ENCODE measurements at places on chromosomes 12 and 14.

- DNase-seq: no peak
Measured at GRCh38 chr12:54047964-54048303, 5.7 kb upstream of the HOXC4 start.

GRCh38 chr12:6345319-6346091, 3.6 kb upstream of the TNFRSF1A start:
- DNase-seq: peak; percentile 88

- DNase-seq: no peak
Measured at GRCh38 chr14:96117101-96117897, 78.1 kb downstream of the C14orf132 start.

- no peak for DNase-seq
Measured at GRCh38 chr12:100827901-100828520, 33.4 kb downstream of the ANO4 start.

DNA sequence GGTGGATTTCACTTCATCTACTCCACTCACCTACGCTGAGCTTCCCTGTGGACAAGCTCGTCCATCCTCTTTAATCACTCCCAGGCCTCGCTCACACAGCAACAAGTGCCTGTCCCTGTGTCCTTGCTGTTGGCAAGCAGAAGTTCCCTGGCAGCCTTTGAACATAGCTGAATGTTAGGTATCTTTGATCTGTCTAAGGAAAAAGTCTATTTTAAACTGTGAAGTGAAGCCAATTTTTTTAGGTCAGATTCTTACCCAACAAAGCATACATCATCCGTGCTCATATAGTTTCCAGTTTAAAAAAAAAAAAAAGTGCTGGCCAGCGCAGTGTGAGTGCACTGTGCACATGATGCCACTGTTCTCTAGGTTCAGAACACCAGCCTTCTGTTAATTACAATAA, 36.3 kb downstream of the PPP2R5C start:
- no peak for DNase-seq

- no peak for DNase-seq
Measured at GRCh38 chr14:52352061-52352491, 38.0 kb downstream of the PTGER2 start.

DNA sequence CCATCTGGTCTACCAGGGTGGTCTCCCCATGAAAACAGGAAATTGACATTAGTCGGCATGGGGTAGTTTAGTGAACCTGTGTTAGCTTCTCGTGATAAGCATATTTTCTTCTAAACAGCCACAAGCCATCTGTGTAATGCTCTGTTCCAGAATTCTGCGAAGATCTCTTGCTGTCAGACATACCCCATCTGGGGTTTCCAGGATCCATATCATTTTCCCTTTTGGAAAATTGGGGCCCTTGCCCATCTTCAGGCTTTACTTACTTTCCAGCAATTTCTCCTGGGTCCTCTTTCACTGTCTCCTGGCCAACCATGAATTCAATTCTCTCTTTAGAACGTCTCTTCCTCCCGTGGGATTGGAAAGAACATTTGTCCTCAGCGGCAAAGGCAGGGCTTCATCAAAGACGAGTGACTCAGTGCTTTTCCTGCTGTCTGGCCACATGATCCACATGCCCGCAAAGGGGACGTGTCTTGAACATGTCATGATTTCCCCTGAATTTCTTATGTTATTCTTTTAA, 21.4 kb upstream of the NCOR2 start:
- DNase-seq: no peak

- DNase-seq: no peak
Measured at GRCh38 chr14:60085085-60085484, 6.6 kb upstream of the PCNX4 start.

DNA sequence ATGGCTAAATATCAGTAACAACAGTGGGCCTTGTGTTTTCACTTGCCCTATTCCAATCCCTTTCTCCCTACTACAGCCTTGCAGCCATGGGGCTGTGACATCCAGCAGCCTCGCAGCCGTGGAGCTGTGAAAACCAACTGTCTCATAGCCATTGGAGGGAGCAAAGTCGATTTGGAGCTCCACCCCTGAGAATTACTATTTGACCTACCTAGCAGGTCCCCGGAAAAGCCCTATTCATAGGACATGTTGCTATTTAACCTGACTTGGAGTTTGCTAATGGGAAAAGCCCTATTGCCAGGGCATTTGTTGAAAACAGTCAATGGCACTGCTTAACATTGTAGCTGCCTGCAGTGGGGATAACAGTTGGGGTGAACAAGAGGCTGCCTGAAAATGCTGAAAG, 33.3 kb downstream of the ERG28 start:
- no peak for DNase-seq

GRCh38 chr14:101972126-101972866, 7.9 kb downstream of the DYNC1H1 start:
- peak; percentile 89 for DNase-seq

- no peak for DNase-seq
Measured at GRCh38 chr14:106821119-106821518, 1294.7 kb downstream of the TMEM121 start.

DNA sequence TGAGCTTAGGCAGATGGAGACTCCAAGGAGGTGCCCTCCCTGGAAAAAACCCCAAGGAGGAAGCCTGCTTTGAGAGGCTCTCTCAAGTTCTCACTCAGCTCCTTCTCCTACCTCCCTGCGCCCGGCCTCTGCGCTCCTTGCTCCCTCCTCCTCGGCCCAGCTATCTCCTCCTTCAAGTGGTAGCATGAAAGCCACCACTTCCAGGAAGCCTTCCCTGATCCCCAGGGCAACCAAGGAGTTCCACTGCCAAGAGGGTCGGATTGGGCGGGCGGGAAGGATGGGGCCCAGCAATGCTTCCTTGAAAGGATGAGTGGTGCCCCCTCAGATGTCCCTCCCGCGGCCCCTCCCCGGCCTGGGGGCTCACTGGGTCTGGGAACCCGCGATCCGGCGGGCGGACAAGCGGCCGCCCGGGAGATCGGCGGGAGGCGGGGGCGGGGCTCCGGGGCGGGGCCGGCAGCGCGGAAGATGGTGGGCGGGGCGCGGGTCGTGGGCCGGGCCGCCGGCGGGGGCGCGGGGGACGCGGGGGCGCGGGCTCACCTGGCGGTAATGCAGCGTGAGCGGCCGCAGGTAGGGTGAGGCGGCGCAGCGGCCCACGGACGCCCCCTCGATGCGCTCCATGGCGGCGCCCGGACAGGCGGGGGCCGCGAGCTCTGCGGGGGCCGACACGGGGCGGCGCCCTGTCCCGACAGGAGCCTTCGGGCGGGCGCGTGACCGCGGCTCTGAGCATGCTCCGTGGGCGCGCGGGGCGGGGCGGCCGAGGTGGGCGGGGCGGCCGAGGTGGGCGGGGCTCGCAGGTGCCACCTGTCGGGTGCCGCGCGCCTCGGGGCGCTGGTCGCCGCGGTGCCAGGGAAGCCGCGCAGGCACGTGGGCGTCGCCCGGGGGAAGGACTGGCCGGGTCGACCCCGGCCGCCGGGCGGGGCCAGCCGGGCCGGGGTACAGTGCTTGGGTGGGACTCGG, at the start of gene NUDT14:
Gene NUDT14, minus strand, starts transcription at position 721 of the 957 bp plus-strand sequence. Its CDS starts 103 bp downstream, at position 618.
- peak; percentile 87 for DNase-seq

DNA sequence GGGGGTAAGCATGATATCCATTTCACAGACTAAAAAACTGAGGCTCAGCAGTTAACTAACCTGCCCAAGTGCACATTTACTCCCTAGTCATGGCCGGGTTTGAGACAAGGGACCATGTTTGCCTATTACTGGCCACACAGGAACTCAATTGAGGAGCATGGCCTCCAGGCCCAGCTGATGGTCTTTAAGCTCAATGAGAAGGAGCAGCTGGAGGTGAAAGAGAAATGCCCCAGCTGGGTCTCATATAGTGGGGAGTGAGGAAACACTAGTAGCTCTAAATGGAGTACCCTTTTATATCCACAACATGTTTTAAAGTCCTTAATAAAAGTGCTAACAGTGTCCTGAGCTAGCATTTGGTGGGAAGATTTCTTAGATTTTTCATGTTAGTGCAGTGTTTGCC, 1.6 kb downstream of the TDP1 start:
- no peak for DNase-seq

DNA sequence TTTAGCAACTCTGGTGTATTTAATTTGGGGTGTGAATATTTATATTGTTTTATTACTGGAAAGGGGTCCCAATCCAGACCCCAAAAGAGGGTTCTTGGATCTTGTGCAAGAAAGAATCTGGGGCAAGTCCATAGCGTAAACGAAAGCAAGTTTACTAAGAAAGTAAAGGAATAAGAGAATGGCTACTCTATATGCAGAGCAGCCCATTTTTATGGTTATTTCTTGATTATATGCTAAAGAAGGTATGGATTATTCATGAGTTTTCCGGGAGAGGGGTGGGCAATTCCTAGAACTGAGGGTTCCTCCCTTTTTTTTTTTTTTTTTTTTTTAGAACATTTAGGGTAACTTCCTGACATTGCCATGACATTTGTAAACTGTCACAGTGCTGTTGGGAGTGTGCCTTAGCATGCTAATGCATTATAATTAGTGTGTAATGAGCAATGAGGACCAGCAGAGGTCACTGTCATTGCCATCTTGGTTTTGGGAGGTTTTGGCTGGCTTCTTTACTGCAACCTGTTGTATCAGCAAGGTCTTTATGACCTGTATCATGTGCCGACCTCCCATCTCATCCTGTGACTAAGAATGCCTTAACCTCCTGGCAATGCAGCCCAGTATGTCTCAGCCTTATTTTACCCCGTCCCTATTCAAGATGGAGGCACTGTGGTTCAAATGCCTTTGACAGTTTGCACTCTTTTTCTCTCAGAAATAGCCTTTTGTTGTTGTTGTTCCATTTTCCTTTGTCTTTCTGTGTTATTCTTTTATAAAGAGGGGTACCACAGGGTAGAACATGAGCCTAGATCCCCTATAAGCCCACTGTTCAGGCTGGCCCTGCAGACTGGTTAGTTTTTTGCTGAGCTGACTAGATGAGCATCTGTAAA, 75.5 kb upstream of the DCD start:
- no peak for DNase-seq

DNA sequence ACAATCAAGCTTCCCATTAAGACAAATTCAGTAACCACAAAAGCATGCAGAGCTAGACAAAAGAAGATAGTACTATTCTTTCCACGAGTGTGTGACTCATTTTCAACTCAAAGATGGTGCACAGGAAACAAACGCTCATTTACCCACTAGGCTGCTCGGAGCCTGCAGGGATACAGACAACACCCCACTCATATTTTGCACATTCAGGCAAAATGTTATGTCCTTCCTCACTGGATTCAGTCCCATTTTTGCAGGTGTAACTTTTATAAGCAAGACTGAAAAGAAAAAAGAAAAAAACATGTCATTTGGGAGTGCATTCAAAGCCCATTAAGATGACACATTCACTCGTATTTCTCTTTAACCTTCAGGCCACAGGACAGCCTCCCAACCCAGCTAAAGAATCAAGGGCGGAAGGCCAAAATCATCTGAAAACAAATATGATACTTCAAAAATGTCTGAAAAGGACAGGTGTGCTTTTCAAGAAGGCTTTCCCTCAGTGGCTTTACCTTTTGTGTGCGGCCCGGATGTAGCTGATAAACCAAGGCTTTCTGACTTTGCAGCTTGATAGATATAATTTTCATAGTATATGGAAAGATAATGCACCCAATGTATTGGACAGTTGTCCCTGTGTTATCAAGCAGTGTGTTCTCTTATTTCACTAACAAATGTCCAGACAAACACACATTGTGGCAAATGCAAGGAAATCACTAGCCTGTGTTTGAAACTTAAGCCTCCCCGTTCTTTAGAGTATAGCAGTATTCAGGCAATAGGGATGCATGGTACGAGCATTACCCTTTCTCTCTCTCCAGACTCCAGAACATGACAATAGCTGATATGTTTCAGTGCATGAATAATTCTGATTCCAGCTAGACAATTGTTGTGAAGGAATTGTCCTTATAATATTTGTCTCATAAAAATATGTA, 147.8 kb upstream of the KRR1 start:
- DNase-seq: no peak

DNA sequence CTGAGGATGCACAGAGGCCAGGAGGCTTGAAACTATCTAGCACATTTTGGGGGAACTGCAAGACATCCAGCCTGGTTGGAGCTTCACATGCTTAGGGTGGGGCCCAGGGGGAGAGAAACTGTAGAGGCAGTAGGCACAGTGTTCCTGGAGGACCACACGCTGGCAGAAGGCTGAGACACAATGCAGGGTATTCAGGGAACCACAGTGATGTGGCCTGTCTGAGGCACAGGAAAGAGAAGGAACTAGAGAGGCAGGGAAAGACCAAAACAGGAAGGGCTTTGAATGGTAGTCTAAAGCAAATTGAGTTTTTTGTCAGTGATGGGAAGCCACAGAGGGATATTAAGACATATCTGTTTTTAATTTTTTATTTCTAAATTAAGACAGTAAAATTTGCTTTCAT, 100.2 kb upstream of the PRICKLE1 start:
- no peak for DNase-seq

GRCh38 chr12:3342051-3342450, 149.0 kb upstream of the PRMT8 start:
- no peak for DNase-seq

DNA sequence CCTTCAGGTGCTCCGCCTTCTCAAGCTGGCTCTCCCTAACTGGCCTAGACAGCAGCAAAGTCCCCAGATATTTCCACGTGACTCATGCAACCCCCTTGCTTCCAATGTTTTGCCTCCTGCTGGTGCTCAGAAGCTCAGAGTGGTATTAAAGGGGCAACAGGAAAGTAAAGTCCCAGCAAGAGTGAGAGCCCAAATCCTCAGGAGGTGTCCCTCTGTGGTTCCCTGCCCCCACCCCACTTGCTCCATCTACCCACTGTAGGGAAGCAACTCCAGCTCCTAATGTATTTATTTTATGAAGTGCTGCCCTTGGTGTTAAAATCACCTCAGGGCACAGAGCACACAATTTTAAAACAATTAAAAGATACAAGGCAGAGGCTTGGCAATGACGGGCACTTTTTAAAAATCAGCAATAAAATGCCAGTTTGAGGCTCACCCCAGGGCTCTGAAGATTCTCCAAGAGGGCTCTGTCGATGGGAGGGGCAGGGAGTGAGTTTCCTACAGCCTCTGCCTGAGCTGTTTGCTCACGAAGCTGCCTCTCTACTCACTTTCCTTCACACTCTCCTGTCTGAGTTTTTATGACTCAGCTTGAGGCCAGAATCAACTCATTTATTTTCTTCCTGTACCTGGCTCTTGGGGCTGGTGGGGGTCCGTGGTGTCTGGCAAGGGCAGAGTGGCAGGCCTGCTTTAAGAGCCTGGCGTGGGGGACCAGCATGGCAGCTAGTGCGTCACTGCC, 81.9 kb upstream of the MAX start:
- DNase-seq: no peak

DNA sequence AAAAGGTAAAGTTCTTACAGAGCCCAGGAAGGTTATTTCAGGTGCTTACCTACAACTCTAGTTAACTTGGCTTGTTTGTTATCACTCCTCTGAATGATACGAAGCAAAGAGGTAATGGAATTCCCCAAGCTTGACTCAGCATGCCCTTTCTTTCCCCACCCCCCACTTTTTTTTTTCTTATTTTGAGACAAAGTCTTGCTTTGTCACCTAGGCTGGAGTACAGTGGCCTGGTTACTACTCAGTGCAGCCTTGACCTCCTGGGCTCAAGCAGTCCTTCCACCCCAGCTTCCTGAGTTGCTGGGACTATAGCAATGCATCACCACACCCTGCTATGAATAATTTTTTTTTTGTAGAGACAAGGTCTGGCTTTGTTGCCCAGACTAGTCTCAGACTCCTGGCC, 17.1 kb upstream of the YBX3 start:
- DNase-seq: no peak

GRCh38 chr12:3805077-3805476, 52.2 kb upstream of the CRACR2A start:
- no peak for DNase-seq

GRCh38 chr12:3493859-3494176, 2.8 kb downstream of the PRMT8 start:
- no peak for DNase-seq
